Nasal cavity respiratory epithelium epithelial cell of viscerocranial mucosa (primary cell): ENCODE measurements at places on chromosomes 7 and 10. TPM values are rescaled to one million over a fixed set of nuclear protein-coding genes. Genes with fewer than 3 reads are reported as not detected.

The NPSR1 gene
- not detected in 2 replicates for total RNA-seq

The FRMD4A gene
- 2.1 and 8.0 TPM in 2 replicates for total RNA-seq

The SH2B2 gene
- 2.4 and 5.1 TPM in 2 replicates for total RNA-seq

The SLC26A4 gene
- 0.43 and 0.68 TPM in 2 replicates for total RNA-seq

The STAG3 gene
- 0.07 and 0.34 TPM in 2 replicates for total RNA-seq

The C10orf88 gene
- 14.4 and 14.9 TPM in 2 replicates for total RNA-seq

The INSYN2A gene
- total RNA-seq = under 0.01 and 0.07 TPM in 2 replicates

The C10orf105 gene
- total RNA-seq = not detected in 2 replicates

The CAMK2B gene
- not detected in 2 replicates for total RNA-seq

The ZNF479 gene
- total RNA-seq = not detected in 2 replicates

The GRK5 gene
- total RNA-seq = 3.1 and 4.9 TPM in 2 replicates

The PDCD11 gene
- 68.7 and 86.9 TPM in 2 replicates for total RNA-seq

The CYP51A1 gene
- total RNA-seq = 263 and 279 TPM in 2 replicates

The SPDYE11 gene
- total RNA-seq = not detected in 2 replicates

The VPS37D gene
- 1.0 and 1.3 TPM in 2 replicates for total RNA-seq

The TRIM56 gene
- total RNA-seq = 5.1 and 20.1 TPM in 2 replicates

The FAM24B gene
- 4.1 and 6.2 TPM in 2 replicates for total RNA-seq

The ATAD1 gene
- total RNA-seq = 69.4 and 82.0 TPM in 2 replicates

The OR2A12 gene
- not detected in 2 replicates for total RNA-seq

The TSPAN15 gene
- 4.4 and 12.7 TPM in 2 replicates for total RNA-seq

The RBM20 gene
- total RNA-seq = under 0.01 and 0.57 TPM in 2 replicates

The MYO3A gene
- not detected in 2 replicates for total RNA-seq

The ACTL6B gene
- not detected in 2 replicates for total RNA-seq

The UNCX gene
- not detected in 2 replicates for total RNA-seq

The FAM241B gene
- total RNA-seq = 3.8 and 4.1 TPM in 2 replicates

The PNLIPRP2 gene
- total RNA-seq = not detected in 2 replicates

The MBL2 gene
- total RNA-seq = not detected in 2 replicates

The PSPH gene
- 186 and 252 TPM in 2 replicates for total RNA-seq

The GPRIN2 gene
- total RNA-seq = 1.4 and 7.8 TPM in 2 replicates

The MYL10 gene
- not detected in 2 replicates for total RNA-seq

The CFAP46 gene
- total RNA-seq = under 0.01 and 0.28 TPM in 2 replicates

The KCNH2 gene
- total RNA-seq = under 0.01 and 0.14 TPM in 2 replicates

The FAM25C gene
- 13.7 TPM in 1 of 2 replicates, not detected in the other for total RNA-seq

The DLG5 gene
- 37.6 and 91.8 TPM in 2 replicates for total RNA-seq

The CALHM1 gene
- total RNA-seq = not detected in 2 replicates

The GRID2IP gene
- total RNA-seq = under 0.01 and 0.14 TPM in 2 replicates

The FAM221A gene
- 2.1 and 4.4 TPM in 2 replicates for total RNA-seq

The MSMB gene
- total RNA-seq = 0.34 and 21.0 TPM in 2 replicates

The ASAH2 gene
- 0.68 and 6.6 TPM in 2 replicates for total RNA-seq

The TMEM254 gene
- total RNA-seq = 13.0 and 20.7 TPM in 2 replicates

The HOXA7 gene
- not detected in 2 replicates for total RNA-seq

The ZNF783 gene
- 9.9 and 14.5 TPM in 2 replicates for total RNA-seq

The SPAM1 gene
- total RNA-seq = not detected in 2 replicates

The DENND2A gene
- total RNA-seq = not detected in 2 replicates

The GHRHR gene
- not detected in 2 replicates for total RNA-seq

The GALNT17 gene
- not detected in 2 replicates for total RNA-seq
